ENCODE measurements at places on chromosomes 4 and X.

- DNase-seq = no peak
These were observed 217.7 kb upstream of the PSAPL1 start for GRCh38 chr4:7652451-7652881.

- no peak for DNase-seq
These were observed 75.4 kb downstream of the ABLIM2 start for GRCh38 chr4:8083086-8083825.

DNA sequence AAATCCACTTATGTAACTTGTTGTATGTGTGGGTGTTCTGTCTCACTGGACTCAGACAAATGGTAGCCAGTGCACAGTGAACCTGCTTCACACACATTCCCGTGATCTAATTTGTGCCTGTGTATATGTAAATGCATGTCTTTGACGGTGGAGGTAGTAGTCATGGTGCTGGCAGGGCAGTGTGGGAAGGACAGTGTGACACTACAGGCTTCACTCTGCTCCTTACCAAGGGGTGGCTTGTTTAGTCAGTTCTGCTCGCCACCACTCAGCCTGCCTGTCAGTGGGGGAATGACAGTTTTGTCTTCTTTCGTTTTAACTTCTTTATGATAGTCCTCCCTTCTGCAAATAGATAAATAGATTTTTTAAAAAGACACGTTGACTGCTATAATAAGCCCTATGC lies 17.7 kb upstream of the PAQR3 start:
- no peak for DNase-seq

DNA sequence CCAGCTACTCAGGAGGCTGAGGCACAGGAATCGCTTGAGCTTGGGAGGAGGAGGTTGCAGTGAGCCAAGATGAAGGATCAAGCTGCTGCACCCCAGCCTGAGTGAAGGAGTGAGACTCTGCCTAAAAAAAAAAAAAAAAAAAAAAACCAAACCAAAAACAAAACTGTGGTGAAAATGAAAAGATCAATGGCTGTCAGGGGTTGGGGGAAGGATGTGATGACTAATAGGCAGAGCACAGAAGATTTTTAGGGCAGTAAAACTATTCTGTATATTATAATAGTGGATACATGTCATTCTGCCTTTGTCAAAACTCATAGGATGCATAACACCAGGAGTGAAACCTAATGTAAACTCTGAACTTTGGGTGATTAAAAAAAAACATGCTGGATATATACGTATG lies 69.9 kb upstream of the ELOVL6 start:
- DNase-seq = no peak

DNA sequence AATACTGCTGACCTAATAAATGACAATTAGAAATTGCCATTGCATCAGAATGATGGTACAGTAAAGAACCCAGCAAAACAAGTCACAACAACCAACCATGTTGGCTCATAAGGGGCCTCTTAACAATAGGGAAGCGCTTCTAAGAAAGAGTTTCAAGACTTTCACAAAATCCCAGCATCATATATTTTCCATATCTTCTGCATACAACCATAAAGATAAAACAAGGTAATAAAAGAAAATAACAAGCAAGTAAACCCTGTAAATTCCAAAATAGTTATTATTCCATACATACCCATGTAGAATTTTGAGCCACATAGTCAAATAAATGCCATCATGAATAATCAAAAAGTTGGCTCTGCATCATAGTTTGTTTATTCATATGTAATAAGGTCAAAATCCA lies 8.2 kb downstream of the SLC10A7 start:
- no peak for DNase-seq

- no peak for DNase-seq
These were observed 317.5 kb downstream of the PCDH7 start for GRCh38 chr4:31037703-31038102.

- DNase-seq = no peak
These were observed 12.2 kb downstream of the EPHA5 start for GRCh38 chr4:65658117-65658516.

GRCh38 chr4:88159229-88159725 lies 838 bp upstream of the ABCG2 start:
- no peak for DNase-seq

DNA sequence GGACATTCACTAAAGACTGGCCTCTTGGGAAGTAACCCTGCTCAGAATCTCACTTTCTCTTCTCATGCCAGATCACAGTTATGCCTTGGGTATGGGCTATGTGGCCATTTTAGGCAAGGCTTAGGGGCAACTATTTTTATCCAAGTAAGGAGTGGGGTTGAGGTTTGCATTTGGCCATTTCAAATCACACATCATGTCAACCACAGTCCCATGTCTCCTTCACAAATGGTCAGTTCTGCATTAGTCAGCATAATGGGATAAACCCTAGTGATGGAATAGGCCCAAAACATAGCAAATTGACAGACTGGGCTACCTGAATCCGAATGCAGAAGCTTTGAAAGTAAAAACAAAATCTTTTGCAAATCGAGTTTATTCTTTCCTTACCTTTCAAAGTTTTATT lies 827 bp upstream of the RTL3 start:
- DNase-seq = no peak

DNA sequence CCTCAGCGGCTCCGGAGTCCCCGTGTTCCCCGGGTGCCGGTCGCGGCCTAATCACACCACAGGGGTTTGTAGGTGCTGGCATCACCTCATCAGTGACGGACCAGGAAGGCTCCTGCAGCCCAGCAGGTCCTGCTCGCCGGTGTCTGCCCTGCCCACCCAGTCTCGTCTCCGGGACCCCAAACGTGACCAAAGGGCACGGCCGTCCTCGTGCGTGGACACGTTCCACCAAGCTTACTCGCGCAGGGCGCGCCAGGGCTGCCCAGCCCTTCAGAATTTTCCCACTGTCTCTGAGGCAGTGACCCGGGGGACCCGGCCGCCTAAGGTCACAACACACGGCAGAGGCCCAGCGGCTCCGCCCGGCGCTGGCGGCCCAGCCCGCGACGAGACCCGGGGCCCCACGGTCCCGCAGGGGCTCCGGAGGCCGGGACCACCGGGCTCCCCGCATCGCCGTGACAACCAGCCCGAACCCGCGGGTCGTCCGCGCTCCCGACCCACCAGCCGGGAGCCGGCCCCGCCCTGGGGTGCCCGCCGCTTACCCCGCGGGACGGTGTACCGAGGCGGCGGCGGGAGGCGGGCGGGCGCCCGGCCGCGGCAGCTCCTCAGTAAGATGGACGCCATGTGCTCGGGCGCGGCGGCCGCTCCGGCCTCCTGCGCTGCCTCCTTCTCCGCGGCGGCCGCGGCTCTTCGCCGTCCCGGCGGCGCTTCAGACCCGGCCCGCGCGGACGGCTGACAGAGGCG lies 454 bp downstream of the LETM1 start:
- DNase-seq = no peak

DNA sequence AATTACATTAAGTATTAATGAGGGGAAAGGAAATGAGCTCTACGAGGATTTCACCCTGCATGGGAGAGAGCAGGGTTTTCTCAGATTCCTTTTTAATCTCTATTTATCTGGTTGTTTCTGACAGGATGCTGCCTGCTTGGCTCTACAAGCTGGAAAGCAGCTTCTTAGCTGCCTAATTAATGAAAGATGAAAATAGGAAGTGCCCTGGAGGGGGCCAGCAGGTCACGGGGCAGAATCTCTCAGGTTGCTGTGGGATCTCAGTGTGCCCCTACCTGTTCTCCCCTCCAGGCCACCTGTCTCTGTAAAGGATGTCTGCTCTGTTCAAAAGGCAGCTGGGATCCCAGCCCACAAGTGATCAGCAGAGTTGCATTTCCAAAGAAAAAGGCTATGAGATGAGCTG lies 113.7 kb downstream of the PARM1 start:
- no peak for DNase-seq

DNA sequence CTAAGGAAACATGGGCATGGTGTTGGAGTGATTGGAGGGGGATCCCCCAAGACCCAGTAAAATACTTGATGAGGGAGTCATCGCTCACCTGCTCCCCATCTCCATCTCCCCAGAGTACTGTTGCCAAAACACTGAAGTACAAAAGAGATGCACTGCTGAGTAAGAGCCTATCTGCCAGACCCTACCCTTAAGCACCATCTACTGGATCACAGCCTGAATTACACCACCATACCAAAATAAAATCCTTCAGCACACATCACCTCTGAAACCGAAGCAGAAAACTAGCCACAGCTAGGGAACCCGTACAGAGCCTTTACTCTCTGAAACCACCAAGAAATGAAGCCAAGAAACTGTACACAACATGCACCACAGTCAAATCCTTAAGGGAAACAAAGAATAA lies 466.3 kb upstream of the ACTRT1 start:
- no peak for DNase-seq

DNA sequence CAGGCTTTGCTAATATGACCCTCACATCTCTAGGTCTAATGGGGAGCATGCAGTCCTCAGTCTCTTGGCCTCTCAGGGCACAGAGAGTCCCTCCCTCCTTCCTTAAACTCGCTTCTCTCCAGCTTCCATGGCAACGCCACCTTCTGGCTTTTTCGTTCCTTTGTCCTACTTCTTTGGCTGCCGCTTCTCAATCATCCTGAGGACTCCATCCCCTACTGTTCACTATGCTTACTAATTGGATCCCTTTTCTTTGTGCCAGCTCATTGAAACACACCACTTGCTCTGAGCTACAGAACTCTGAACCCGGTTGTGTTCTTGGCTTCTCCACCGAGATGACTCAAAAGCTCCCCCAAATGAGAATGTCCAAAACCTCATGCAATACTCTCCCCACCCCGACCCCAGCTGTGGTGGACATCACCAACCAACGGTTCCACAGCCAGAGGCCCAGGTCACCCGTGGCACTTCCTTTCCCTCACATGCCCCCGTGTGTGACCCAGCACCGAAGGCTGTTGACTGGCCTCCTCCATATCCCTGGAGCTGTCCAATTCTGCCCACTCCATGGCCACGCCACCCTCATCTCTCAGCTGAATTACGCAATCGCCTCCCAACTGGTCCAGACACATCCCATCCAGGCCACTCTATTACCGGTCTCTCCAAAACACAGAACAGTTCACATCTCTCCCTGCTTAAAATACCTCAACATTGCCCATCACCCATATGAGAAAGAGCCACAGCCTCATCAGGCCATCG lies 34.7 kb downstream of the CRMP1 start:
- no peak for DNase-seq

DNA sequence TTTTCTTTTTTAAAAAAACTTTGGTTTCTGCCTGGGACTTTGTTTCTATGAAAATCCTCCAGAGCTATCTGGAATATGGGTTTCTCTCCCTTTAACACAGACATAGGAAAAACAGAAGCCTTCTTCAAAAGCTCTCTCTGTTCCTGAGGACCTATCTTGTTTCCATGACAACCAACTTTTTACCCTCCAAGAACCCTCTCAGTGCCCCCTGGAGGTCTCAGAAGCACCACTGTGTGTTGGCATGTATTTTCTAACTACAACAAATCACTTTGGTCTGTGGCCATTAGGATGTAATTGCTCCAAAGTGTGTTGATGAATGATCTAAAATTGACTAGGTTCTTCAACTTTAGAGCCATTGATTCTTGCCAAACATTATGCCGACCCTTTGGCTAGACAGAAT lies 1331.6 kb downstream of the ADGRL3 start:
- no peak for DNase-seq

Measured in stimulated activated CD8-positive, alpha-beta memory T cell treated with anti-CD3 and anti-CD28 coated beads, Interleukin-15, amount 100 ng/mL, for 24 hours (primary cell).